ENCODE measurements at places on chromosomes 7 and 10.

- no peak for DNase-seq
These were observed 5.8 kb downstream of the LIPA start for GRCh38 chr10:89245802-89246201.

GRCh38 chr10:104577861-104578521, 63.1 kb upstream of the SORCS3 start:
- DNase-seq = no peak

GRCh38 chr7:44469461-44470134, 20.9 kb downstream of the NUDCD3 start:
- no peak for DNase-seq

DNA sequence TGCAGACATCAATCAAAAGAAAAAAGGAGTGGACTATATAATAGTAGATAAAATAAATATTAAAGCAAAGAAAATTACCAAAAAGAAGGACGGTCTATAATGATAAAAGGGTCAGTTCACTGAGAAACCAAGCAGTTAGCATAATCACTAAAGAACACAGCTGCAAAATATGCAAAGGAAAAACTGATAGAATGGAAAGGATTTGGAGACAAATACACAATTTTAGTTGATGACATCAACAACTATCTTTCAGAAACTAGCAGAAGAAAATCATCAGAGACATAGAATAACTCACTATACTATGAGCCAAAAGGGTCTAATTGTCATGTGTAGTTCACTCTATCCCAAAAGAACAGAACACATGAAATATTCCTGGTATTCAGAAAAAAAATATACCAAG, 316.4 kb upstream of the IGFBP3 start:
- no peak for DNase-seq

- DNase-seq = no peak
These were observed 30.2 kb downstream of the C10orf71 start for GRCh38 chr10:49329146-49329505.

DNA sequence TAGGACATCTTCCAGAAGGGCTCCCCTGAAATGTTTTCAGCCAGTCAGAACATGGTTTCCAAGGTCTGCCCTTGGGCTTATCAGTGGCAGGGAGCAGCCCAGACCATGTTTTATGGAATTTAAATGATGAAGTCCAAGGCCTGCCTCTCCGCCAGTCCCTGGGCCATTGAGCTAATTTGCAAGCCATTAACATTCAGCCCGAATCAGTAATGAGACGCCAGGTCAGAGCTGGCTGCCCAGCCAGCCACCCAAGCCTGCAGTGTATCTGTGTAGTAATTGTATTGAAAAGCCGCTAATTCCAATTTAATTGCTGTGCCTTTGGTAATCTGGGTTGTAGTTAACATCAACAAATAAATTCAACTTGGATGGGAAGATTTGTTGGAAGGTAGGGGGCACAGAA, 131.4 kb downstream of the PAXIP1 start:
- no peak for DNase-seq

GRCh38 chr7:140684066-140684950, 11.6 kb downstream of the ADCK2 start:
- no peak for DNase-seq

DNA sequence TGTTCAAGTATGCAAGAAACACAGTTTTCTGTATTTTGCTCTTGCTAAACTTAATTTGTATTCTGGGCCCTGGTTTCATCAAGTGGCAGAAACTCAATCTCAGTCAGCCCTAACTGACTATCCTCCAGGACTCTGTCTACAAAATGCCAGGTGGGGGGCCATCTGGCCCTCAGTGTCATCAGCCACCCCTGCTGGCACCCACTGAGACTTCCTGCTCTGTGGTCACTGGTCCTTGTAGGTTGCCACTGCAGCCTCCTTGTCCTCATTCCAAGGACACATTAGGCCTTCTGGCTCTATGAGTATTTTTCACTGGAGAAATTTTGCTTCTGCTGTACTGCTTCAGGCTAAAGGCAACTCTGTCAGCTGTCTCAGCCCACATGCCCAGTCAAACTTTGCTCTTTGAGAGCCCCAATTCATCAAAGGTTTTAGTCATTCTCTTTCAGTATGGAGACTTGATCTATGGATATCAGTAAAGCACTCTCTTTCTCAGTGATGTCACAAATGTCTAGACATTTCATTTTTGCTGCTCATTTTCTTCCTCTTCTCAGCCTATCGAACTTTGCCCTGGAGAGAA, 163.6 kb downstream of the KCND2 start:
- DNase-seq = no peak

DNA sequence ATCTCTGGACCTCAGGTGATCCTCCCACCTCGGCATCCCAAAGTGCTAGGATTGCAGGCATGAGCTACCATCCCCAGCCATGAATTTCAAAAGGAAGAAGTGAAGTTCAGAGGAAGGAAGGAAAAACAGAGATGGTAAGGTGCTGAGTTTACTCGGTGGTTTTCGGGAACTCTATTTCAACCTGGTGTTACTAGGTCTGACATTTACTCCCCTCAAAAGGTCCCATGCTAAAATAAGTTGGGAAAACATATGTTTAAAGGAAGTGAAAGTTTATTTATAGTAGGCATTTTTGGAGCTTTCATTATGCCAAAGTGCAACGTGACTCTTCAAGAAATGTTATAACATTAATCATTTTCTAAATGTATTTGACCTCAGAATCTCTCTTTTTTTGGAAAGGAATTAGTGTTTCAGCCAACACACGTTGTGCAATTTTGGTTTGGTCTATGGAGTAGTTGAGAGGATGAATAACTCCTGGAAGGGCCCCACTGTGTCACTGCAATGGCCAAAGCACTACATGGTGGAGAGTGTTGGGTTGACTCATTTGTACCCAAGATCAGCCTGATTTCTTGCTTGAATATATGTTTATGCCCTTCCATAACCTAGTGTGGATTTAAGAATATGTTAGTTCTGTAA, 114.7 kb upstream of the FAM171A1 start:
- DNase-seq = no peak

DNA sequence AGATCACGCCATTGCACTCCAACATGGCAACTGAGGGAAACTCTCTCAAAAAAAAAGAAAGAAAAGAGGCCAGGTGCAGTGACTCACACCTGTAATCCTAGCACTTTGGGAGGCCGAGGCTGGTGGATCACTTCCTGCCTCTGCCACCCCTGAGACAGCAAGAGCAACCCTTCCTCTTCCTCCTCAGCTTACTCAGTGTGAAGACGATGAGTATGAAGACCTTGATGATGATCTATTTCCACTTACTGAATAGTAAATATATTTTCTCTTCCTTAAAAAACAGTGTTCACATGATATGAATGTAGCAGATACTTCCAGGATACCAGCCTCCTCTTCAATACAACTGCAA, 2.1 kb upstream of the ZKSCAN1 start:
- no peak for DNase-seq

DNA sequence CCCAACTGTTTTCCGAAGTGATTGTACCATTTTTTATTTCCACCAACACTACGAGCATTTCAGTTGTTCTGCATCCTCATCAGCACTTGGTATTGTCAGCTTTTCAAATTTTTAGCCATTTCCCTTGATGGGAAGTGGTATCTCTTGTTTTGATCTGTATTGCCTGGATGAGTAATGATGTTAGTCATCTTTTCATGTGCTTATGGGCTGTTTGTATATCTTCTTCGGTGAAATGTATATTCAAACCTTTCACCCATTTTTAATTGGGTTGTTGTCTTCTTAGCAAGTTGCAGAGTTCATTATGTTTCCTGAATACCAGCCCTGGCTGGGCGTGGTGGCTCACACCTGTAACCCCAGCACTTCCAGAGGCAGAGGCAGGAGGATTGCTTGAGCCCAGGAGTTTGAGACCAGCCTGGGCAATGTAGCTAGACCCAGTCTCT, 22.1 kb downstream of the CLIP2 start:
- no peak for DNase-seq

DNA sequence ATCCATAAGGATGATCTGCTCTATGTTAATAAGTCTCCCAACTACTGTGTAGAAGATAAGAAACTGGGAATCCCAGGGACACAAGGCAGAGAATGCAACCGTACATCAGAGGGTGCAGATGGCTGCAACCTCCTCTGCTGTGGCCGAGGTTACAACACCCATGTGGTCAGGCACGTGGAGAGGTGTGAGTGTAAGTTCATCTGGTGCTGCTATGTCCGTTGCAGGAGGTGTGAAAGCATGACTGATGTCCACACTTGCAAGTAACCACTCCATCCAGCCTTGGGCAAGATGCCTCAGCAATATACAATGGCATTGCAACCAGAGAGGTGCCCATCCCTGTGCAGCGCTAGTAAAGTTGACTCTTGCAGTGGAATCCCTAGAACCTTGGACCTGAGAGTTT, 10.3 kb downstream of the WNT16 start:
- no peak for DNase-seq

- no peak for DNase-seq
These were observed 35.0 kb upstream of the DGKI start for GRCh38 chr7:137881607-137882260.

DNA sequence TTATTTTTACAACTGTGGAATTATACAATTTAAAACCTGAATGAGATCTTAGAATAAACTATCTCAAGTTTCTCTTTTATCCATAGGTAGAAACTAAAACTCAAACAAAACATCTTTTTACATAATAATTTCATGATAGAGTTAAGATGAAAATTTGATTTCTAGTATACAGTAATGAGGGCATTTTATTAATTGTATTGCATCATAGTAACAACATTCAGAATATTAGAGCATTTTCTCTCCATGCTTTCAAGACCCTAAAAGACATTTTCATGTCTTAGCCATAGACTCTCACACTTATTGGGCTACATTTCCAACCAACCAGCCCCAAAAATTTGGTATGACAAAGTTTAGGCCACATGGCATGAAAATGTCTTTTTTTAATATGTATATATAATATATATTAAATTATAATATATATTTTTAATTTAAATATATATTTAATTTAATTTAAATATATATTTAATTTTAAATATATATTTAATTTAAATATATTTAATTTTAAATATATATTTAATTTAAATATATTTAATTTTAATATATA, 195.7 kb upstream of the STEAP1 start:
- no peak for DNase-seq

- no peak for DNase-seq
These were observed 28.8 kb downstream of the DNA2 start for GRCh38 chr10:68442971-68443370.

DNA sequence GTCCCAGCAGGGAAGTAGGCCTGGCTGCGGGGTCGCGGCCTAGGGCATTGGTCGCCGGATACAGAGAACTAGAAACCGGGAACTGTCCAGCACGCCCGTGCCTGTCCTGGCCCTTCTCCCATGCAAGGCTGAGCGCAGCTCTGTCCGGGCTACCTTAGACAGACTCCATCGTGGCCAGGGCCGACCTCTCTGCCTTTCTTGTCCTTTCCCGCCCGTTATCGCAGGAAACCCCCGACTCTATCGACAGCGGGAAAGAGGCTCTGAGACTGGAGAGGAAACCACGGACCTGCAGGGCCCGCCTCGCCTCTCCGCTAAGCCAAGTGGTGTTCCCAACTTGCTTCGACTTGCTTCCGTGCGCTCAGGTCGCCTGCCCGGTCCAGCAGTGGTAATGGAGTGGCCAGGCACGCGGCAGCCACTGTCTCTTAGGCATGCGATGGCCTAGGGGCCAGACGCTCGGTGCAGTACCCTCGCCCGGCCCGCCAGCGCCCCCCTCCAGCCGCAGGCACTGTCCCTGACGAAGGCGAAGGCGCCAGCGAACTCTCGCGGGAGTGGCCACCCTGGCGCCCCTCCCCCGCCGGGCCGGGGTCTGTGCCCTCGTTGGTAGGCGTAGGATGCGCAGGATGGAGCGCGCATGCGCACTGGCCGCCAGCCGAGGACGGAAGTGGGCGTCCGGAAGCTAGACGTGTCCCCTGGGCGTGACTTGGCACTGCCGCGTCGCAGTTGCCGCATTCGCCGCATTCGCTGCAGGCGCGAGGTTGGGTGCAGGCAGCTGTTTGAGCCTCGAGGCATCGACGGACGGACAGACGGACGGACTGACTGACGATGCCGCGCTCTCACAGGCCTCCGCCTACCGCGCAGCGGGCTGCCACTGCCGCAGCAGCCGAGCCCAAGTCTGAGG, 54.4 kb downstream of the MCMBP start:
- DNase-seq = no peak

DNA sequence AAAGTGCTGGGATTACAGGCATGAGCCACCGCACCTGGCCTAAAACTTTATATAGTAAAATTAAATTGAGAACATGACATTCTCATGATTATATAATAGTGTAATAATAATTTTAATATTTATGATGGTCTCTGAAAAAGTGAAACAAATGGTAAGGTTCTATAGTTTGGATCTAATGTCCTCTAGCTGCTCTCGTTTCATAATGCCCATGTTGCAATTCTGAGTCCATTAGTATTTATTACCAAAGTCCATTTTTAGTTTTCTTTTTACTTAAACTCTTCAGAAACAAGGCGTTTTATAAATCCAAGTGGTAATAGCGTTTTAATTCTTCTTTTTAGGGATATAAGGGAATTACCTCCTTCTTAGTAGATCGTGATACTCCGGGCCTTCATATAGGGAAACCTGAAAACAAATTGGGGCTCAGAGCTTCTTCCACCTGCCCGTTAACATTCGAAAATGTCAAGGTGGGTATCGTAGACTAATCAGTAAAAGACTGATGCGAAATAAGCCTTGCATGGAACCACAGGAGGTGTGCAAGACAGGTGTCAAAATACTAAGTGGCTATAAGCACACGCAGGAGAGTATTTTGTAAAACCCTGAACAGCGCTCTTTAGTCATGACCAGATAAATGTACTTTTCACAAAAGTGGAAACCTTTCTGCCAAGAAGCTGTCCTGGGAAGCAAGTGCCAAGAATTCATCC, 34.1 kb downstream of the ACADSB start:
- no peak for DNase-seq

- no peak for DNase-seq
These were observed 274.6 kb upstream of the ZNF32 start for GRCh38 chr10:43923328-43923727.

DNA sequence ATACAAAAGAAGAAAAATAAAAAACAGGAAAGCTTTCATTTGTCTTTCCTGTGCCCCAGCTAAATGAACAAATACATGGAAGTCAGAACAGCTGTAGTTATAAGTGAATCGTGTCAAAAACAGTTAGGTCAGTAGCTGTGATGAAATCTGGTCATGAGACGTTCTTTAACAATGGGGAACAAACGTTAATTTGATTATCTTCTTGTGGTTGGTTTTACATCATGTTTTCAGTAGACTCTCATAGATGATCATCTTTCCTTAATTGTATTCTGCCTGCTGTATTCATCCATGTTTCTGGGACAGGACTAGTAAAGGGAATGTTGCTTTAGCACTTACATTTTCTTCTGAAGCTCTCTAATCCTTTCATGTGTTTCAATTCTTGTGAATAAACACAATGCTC, 97.0 kb downstream of the PCLO start:
- no peak for DNase-seq

- no peak for DNase-seq
These were observed 126.6 kb downstream of the CUX1 start for GRCh38 chr7:101943889-101944600.

DNA sequence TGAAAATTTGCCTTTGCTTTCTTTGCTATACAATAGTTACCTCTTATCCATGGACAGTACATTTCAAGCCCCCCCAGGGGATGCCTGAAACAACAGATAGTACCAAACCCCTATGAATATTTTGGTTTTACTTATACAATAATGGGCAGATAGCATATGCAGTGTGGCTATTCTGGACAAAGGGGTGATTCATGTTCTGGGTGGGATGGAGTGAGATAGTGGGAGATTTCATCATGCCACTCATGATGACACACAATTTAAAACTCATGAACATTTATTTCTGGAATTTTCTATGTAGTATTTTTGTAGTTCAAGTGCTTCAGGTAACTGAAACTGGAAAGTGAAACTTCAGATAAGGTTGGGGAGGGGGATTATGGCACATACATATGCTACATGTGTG, 12.0 kb downstream of the STARD3NL start:
- no peak for DNase-seq
